HS-5 (cell line): ENCODE measurements at places on chromosomes 12 and 14.

DNA sequence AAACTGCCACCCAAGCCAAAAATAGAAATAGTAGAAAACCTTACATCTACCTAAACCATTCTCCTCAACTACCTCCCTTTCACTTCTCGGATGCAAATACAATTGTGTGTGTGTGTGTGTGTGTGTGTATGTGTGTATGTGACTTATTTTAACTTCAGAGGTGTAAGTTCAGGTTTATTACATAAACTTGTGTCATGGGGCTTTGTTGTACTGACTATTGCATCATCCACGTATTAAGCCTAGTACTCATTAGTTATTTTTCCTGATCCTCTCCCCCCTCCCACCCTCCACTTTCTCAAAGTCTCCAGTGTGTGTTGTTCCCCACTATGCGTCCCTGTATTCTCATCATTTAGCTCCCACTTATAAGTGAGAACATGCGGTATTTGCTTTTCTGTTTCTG lies 592.5 kb upstream of the ATP2B1 start:
- DNase-seq = no peak

DNA sequence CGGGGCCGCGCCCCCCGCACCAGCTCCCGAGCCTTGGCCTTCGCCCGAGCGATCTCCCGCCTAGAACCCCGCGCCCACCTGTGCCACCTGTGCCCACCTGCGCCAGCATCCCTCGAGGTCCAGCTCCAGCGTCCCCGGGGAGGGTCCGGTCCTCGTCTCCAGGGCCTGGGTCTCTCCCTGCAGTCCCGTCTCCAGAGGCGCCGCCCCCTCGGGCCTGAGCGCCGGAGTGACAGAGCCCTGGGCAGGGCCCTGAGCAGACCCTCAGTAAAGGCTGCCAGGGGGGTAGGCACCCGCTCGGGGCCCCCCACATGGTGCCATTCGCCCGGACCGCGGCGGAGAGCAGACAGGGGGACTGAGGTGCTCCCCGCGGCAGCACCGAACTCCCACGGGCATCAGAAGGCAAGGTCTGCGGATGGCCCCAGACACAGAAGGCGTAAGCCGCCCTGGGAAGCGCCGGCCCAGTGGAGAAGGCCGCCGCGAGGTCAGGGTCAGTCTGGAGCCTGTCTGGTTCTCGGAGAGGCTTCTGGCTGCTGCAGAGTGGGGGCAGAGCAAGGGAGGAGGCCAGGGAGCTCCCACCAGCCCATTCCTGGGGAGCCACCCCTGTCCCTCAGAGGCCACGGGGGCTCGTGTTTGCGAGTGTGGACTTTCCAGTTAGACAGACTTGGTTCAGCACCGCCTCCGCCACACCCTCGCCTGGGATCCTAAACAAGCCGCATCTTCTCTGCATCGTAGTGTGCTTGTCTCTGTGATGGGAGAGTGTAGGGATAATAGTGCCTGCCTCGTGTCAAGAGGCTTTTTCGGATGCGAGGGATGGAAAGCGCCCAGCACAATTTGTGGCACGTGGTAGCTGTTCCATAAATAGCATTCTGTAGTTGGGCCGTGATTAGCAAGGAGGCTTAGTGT lies 1.1 kb upstream of the PPP1R13B start:
- no peak for DNase-seq

- DNase-seq = peak; percentile 59
Measured at GRCh38 chr14:34722723-34723545, 8.5 kb upstream of the CFL2 start.

DNA sequence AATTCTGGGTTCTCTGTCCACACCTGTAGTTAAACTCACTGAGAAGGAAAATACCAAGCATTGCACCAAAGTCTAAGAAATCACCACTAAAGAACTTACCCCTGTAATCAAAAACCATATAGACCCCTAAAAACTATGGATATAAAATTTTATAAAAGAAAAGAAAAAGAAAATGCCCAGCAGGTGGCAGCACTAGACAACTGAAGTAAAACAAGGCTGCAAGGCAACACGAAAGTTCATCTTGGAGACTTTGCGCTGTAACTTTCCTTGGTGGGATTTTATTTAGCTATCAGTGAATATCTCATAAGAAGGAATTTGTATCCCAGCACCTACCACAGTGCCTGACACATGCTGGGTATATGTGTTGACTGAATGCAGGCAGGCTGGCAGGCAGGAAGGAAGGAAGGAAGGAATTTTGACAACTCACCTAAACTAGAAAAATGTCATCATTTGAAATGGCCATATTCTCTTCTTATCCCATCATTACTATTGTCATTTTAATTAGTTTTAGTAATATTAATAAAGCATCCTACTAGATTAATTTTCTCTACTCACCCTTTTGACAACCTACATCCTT lies 68.2 kb upstream of the ETV6 start:
- peak; percentile 44 for DNase-seq

GRCh38 chr14:99654235-99654985 lies 9.5 kb downstream of the HHIPL1 start:
- DNase-seq = no peak

DNA sequence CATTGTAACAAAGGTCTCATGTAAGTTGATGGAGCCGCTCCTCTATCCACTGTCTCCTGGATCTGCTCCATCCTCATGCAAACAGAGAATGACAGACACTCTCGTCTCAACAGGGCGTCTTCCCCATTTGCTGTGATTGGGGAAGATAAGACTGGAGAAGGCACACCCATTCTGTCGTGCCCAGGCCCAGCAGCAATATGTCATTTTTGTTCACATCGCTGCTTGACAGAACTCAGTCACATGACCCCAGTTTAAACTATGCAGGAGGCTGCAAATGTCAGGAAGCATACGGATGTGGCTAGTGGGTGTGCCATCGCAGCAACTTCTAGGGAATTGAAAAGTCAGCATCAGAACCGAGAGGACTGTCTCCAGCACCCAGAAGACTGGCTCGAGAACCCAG lies 290.5 kb downstream of the TMEM132D start:
- DNase-seq = no peak

DNA sequence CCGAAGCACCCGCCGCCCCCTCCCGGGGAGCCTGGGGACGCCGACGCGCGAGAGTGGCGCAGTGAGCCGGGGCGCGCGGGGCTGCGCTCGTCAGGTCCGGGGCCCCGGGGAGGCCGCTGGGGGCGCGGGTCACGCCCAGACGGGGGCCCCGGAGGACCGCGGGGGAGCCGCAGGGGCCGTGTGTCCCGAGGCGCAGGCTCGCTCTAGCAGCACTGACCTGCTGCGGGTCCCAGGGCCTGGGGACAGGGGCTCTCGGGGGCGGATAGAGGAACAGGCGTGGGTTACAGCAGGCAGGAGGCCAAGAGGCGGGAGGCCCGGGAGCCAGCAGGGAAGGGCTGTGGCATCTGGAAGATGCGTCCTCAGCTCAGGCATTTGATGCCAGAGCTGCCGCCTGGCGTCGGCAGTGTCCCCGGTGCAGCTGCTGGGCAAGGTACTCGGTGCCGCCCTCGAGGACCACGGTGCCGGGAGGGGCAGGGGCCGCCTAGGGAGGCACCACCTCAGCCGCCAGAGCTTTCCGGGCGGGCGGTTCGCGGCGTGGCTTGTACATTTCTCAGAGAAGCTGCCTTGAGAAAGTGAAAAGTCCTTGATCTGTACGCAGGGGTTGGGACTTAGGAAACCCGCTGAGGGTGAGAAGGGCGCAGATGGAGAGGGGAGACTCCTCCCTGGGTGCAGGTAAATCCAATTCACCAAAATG lies 1.2 kb downstream of the WNT5B start:
- no peak for DNase-seq

DNA sequence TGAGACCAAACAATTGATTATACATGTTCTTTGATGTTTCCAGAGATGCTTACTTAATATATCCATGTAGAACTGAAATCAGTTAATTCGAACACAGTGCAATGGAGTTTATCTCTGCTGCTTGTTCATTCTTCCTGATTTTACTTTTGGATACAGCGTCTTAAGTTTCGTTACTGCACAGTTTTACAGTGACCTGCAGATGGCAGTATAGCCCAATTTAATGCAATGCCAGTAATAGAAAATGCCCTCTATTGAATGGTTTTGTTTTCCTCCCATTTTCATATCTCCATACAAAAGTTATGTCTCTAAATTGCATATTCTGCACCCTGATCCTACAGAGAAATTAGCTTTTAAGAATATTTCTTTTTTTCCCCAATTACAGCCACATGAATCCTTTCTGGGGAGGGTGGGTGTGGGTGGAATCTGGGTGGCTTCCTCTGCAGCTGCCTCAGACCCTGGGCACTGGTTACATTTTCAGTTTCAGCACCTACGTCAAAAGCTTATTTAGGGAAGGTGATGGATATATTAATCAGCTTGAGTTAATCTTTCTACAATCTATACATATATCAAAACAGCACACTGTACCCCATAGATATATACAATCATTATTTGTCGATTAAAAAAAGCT lies 101.1 kb upstream of the DCD start:
- peak; percentile 13 for DNase-seq

DNA sequence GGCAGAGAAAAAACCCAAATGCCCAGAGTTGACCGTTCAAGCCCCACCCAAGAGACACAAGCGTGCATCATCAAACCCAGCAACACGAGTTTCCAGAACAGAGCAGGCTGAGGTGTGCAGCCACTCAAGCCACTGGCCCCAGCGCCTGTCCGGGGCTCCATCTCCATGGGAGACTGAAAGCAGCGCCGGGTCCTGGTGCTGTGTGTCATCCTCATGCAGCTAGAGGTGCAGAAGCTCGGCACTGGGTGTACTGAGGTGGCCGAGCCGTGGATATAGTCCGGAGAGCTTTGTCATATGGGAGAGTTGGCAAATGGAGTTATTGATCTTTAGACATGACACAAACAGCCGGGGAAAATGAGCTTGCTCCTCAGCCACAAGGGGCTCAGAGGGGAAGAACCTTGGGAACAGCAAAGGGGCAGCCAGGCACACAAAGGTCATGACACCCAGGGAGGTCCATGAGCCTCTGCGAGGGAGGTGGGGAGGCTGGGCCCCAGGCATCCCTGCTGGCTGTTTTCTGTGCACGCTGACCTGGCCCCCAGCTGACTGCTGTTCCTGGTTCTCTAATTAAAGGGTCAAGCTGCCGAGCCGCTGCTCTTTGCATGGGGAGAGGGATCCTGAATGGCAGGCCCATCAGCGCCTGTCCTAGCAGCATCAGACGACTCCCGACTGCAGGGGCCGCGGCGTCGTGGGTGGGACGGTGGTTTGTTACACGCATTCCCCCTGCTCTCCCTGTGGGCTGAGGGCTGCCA lies 145.4 kb upstream of the SFSWAP start:
- DNase-seq = no peak

GRCh38 chr12:11958221-11959091 lies 112.3 kb upstream of the BCL2L14 start:
- peak; percentile 91 for DNase-seq

GRCh38 chr12:121189131-121189530 lies 20.8 kb upstream of the P2RX4 start:
- DNase-seq = no peak

DNA sequence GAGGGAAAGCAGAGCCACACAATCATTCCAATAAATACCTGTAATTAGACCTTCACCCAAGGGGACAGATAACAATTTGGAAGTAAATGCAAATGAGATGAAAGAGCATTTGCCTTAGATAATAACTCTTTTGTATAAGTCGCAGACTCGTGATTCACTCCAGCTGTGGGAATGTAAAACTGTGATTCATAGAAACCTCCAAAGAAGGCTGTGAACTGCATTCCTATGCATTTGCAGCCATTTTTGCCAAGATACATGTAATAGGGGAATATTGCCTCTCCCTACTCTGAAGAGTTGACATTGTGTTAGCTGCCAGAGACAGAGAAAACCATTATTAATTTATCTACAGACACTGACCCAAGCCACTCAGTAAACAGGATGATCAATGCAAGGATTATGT lies 181.9 kb upstream of the ARHGAP5 start:
- peak; percentile 49 for DNase-seq

DNA sequence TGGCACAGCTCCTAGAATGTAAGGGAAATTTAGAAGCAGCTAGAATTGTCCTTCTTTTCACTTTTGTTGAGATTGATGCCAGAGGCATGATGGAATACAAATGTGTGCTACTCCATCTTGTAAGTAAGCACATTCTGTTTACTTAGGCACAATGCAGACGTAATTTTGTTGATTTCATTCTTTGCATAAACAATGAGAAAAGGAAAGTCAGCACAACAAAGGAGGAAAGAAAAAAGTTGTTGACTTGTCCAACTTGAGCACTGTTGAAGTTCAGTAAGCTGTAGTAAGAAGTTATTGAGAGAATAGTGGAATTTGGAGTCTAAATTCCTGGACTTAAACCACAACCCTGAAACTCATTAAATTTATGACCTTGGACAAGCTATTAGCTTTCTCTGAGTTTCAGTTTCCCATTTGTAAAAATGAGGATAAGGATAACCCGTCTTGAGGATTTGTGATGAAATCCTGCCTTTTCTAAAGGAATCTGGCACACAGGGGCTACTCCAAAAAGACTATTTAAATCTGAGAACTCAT lies 19.4 kb upstream of the CNTN1 start:
- no peak for DNase-seq
